ENCODE measurements at places on chromosomes 7 and 10.
A peak's percentile ranks its signal among the peaks of the same experiment; 100 is the strongest.

- DNase-seq: peak; percentile 8
Measured at GRCh38 chr7:67251986-67252558, 255.4 kb downstream of the TYW1 start.

DNA sequence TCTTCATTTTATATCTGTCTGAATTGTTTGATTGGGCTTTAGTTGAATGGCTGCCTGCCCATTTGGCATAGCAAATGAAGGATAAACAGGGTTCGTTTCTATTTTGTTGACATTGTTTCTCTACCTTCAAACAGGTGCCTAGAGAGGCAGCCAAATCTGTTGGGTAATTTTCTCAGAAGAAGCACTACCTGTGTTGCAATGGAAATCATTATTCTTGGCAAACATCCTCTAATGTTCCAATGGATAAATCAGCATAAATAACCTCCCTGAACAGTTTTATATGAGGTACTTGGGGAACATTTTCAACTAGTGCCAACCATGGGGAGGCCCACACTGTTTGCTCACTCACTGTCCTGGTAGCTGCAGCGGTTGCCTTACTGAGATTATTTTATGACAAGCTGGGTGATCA lies 64.4 kb upstream of the PLPP4 start:
- no peak for DNase-seq

DNA sequence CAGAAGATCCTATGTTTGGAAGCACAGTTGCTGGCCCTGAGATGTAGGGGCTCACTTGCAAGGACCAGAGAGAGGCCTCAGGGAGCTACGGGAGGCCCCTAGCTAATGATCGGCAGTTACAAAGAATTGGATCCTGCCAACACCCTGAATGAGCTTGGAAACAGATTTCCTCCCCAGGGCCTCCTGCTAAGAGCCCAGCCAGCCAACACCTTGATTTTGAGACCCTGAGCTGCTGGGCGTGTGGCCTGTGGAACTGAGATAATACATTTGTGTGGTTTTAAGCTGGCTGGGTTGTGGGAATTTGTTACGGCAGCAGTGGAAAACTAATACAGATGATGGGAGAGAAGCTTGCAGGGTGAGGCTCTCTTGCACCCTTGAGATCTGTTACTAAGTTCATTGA lies 3.9 kb downstream of the DOCK1 start:
- no peak for DNase-seq

DNA sequence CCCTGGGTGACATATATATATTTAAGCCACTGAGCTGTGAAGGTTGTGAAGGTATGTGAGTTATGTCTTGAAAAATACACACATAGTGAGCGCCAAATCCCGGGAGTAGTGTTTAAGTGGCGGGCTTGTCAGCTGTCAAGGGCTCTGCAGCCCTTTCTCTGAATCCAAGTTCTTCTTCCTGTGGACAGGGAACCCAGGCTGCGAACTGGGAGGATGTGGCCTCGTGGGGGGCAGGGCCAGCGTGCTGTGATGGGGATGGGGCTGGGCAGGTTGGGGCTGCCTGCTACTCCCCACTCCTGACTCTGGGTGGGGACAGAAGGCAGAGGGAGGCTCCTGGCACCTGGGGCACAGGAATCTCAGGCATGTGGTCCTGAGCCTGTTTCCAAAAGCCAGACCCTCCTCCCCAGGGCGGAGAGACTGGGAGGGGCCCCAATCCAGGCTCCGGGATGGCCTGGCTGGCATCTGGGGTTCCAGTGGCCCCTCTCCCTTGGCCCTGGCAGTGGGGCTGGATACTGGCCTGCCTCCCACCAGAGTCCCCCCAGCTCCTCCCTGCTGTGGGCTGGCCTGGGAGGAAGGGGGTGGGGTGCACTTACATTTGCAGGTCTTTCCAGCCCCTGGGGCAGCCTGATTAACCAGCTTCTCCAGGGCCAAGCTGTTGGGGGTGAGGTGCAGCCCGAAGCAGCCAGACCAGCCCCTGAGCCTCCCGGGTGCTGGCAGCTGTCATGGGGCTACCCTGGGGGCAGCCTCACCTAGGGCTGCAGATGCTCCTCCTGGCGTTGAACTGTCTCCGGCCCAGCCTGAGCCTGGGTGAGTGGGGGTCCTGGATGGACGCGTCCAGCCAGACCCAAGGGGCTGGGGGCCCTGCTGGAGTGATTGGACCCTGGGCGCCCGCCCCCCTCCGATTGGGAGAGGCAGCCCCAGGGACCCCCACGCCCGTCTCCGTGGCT lies at the start of gene UPK3B:
TSS of gene UPK3B (plus strand) at position 622 of the 947 bp plus-strand sequence. CDS start at position 723, 101 bp downstream.
- DNase-seq: peak; percentile 22

GRCh38 chr10:126124046-126124445 lies 227.7 kb downstream of the FANK1 start:
- no peak for DNase-seq

DNA sequence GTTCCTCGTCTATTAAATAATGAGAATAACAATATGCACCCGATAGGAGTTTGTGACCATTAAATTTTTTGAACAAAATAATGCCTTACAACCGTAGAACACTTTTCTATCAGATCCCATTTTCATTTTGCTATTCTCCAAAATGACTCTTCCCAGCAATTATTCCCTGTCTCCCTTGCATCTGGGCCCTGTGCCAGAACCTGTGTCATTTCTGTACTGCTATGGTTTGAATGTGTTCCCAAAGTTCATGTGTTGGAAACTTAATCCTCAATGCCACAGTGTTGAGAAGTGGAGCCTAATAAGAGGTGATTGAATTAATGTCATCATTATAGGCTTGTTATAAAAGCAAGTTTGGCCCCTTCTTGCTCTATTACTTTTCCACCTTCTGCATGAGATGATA lies 33.2 kb upstream of the SMNDC1 start:
- no peak for DNase-seq

GRCh38 chr10:970311-971149 lies 17.7 kb upstream of the GTPBP4 start:
- DNase-seq: peak; percentile 54

DNA sequence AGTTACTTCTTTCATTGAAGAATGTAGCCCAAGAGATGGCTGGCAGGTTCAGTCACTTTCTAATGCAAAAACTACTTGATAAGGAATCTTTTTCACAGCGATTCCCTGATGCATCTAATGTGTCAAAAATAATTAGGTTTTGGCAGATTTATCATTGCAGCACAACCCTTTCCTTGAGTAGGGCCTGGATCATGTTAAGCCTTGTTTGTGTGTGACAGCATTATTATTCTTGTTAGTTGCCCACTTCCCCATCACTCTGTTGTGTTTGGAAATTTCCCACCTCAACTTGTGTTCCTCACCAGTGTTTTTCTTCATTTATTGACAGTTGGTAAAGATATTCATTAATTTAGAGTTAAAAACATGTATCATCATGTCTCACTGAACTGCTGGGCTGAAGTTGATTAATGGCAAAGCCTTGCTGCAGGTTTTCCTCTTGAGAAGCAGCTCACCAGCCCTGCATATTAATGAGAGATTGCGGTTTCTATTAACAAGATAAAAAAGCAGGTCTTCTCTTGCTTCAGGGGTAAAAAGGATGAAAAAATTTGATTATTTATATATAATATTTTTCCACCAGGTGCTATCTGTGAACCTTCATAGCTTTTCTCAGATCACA lies 233.3 kb upstream of the MDFIC start:
- no peak for DNase-seq

DNA sequence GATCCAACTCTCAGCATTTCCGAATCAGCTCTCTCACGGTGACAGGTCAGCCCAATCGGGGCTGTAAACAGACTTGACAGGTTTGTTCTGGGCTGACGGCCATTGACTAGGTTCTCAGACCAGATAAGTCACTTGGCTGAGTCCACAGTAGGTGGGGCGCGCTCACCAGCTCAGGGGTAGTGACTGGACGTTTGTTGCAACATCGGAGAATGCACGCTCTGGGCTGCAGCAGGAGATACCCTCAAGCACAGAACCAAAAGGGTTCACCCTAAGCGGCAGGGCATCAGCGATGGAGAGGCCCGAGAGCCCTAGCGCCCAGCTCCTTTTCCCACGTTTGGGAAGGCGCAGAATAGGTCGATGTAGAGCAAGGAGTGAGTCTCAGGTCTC lies 1.8 kb downstream of the KLLN start:
- DNase-seq: peak; percentile 92

GRCh38 chr10:128073890-128074289 lies 52.3 kb downstream of the MKI67 start:
- DNase-seq: no peak

- DNase-seq: peak; percentile 92
Measured at GRCh38 chr7:47648275-47648925, 66.5 kb upstream of the TNS3 start.

DNA sequence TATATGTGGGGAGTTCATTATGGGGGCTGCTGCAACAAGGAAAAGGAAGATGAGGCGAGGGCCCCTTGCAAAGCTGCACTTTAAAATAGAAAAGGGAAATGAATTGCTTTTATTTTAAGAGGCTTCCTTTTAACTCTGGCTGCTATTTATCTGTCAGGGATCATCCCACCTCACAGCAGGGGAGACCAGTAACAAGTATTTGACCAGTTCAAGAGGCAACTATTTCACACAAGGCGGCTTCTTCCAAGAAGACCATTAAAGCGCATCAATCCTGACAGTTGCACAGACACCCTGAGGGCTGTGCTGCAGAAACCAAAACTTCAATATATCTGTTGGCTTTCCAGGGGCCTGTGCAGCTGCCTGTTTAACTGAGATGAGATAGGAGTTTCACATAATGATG lies 1009.2 kb downstream of the SORCS3 start:
- DNase-seq: no peak

DNA sequence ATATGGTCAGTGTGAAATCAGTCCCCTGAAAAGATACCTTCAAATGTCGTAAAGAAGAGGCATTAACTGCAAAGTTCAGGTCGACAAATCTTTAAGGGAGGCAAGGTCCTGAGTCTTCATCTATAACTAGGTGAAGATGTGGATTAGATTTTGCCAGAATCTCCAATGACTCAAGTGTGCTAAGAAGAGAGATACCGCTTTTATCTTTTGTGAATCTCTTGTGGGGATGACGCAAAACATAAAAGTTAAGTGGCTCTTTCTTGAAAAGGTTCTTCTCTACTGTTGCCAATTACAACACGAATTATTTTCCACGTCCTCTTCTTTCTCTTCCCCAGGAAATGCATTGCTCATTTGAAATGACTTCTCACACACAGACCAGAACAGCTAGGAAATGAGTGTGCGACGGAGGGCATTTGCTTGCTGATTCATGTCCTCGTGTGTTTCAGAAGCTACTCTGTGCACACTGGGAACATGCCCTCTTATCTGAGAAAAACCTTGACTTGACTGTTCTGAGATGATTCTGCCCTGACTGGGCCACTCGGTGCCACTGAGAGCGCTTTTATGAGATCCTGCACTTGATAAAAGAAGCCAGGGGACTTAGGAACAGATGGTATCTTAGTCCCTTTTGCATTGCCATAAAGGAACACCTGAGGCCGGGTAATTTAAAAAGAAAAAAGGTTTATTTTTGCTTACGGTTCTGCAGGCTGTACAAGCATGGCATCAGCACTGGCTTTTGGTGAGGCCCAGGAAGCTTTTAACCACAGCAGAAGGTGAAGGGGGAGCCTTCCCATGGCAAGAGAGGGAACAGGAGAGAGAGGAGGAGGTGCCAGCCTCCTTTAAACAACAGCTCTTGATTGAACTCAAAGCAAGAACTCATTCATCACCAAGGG lies 169.5 kb upstream of the PFKP start:
- DNase-seq: no peak
